ENCODE measurements at places on chromosomes 7 and 10.

DNA sequence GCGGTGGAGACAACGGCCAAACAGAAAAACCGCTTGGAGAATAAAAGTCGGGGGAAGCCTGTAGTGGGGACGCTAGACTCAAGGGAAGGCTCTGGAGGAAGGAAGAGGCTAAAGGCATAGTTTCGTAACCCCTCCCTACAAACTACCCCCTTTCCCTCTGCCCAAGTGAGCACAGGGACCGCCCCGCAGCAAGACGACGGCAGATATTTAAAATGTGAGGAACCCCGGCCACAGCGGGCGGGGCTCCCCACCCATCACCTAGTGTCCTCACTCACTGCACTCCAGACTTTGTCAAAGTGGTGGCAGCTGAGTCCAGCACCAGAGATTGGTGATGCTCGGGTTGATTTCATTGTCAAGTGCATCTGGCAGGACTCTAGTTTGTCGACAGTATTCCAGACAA, 69.1 kb downstream of the PRKAG2 start:
- DNase-seq: no peak

DNA sequence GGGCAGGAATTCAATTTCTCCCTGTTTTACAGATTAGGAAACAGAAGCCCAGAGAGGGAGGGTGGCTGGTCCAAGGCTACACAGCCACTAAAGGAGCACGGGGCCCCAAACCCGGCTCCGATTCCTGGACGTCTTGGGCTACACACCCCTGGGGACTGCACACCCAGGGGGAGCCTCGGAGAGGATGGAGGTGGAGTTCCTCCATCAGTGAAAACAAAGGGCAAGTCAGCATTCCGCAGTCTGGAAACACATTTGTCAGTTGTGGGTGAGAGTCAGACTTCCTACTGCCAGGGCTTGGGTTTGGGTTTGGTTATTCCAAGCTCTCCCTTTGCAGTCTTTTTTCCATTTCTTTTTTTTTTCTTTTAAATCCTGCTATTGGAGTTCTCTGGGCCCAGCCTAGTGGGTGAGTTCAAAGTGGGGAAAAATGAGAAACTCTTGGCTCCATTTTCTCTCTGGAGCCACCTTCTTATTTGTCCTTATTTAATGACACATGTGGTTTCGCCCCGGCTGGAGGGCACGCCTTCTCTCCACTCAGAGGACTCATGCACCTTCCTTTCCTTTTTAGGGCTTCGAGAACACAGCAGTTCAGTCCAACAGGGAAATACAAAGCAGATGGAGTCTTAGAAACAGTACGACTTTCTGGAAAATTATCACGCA, 59.9 kb upstream of the AQP1 start:
- no peak for DNase-seq

- DNase-seq: no peak
Measured at GRCh38 chr10:62594093-62594520, 210.4 kb upstream of the ADO start.

- no peak for DNase-seq
Measured at GRCh38 chr10:19987931-19988330, 171.7 kb downstream of the PLXDC2 start.

DNA sequence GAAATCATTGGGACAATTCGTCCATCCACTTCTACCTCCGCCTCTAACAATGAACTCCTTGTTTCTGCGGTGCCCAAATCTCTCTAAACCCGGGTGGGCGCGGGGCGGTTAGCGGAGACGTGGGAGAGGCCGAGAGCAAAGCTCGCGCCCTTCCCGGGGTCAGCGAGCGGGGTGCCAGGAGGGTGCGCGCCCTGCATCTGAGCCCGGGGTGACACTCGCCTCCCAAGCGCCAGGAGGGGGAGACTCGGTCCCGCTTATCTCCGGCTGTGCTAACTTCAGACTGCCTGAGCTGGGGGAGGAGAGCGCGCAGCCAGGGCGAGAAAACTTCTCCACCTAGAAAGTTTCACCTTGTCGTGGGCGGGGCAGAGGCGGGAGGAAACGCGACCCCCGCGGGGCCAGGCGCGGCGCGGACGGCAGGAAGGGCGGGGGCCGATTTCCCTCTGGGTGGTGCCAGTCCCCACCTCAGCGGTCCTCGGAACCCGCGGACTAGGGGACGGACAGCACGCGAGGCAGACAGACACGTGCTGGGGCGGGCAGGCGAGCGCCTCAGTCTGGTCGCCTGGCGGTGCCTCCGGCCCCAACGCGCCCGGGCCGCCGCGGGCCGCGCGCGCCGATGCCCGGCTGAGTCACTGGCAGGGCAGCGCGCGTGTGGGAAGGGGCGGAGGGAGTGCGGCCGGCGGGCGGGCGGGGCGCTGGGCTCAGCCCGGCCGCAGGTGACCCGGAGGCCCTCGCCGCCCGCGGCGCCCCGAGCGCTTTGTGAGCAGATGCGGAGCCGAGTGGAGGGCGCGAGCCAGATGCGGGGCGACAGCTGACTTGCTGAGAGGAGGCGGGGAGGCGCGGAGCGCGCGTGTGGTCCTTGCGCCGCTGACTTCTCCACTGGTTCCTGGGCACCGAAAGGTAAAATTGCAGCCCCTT, at the start of gene MET:
Gene MET (plus strand): TSS at position 516 of the 915 bp plus-strand sequence. CDS start 26,889 bp downstream, outside the sequence.
- DNase-seq: peak; percentile 69

DNA sequence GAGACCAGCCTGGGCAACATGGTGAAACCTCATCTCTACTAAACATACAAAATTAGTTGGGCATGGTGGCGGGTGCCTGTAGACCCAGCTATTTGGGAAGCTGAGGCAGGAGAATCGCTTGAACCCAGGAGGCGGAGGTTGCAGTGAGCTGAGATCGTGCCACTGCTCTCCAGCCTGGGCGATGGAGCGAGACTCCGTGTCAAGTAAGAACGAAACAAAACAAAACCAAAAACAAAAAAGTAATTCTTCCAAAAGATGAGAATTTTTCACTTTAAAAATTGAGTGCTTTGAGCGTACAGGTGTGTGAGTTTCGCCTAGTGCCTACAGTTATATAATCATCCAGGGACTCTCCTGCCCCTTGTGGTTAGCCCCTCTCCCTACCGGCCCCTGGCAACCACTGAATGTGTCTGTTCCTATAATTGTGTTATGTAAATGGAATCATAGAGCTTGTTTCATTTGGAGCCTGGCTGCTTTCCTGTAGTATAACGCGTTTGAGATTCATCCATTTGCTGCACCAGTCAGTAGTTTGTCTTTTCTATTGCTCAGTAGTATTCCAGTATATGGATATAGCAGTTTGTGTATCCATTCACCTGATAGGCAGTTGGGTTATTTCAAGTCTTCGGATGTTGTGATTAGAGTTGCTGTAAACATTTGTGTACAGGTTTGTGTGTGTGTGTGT, 80.0 kb downstream of the RBM33 start:
- DNase-seq: no peak

DNA sequence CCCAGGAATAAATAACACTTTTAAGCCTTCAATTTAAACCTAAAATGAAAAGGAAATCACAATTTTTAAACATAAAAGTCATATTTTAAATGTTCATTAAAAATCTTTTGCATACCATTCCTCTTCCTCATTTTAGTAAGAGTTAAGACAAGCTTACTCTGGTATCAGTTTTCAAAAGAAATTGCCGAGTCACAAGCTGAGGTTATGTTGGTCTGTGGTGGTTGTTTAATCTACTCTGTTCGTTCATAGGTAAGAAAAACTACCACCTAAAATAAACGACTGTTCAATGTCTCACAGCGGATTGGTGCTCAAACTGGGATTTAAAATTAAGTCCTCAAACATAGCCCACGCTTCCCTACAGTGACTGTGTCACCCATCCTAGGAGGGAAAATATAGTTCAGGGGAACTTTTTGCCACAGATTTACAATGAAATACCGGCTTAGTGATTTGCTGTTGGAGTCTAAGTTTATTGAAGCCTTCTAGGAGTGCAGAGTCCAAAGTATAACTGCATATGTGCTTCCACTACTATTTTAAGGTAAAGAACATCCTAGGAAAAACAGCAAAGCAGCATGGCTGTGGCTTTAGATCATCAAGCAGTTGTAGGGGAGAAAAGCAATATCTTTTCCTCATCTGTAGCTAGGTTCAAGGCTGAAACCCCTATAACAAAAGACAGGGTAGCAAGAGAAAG, 61.1 kb downstream of the GNAT3 start:
- DNase-seq: no peak

GRCh38 chr7:53743697-53744402, 708.4 kb downstream of the POM121L12 start:
- DNase-seq: no peak

DNA sequence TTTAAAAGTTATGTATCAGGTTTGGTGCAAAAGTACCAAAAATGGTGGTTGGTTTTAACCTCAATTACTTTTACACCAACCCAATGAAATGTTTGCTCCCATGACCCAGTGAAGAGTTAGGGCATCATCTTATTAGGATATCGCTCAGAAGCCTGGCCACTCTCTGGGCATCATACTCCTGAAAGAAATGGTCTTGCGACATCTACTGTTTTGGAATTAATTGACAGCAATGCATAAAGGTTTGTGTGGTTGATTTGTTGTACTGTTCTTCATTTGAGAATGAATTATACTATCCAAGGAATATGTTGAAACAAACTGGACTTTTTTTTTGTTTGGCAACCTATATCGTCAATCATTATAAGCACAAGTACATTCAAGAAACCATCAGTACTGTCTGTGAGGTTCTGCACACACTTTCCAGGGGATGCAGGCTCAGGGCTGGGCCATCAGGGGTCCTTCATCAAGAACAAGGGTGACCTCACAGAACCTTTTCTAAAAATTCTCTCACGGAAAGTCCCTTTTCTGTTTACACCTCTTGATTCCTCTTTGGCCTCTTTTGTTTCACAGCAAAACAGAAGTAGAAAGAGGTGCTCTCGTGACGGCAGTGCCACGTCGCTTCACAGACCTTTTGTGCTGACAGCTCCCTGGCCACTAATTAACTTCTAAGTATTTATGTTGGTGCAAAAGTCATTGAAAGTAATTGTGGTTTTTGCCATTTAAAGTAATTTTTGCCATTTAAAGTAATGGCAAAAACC, 117.2 kb upstream of the KLF6 start:
- DNase-seq: no peak

Data from stromal cell of bone marrow (primary cell).